ENCODE measurements at places on chromosomes 16 and 17. TPM values are rescaled to one million over a fixed set of nuclear protein-coding genes. Genes with fewer than 3 reads are reported as not detected.

FGF11 gene
- 1.4 TPM for total RNA-seq

DNA sequence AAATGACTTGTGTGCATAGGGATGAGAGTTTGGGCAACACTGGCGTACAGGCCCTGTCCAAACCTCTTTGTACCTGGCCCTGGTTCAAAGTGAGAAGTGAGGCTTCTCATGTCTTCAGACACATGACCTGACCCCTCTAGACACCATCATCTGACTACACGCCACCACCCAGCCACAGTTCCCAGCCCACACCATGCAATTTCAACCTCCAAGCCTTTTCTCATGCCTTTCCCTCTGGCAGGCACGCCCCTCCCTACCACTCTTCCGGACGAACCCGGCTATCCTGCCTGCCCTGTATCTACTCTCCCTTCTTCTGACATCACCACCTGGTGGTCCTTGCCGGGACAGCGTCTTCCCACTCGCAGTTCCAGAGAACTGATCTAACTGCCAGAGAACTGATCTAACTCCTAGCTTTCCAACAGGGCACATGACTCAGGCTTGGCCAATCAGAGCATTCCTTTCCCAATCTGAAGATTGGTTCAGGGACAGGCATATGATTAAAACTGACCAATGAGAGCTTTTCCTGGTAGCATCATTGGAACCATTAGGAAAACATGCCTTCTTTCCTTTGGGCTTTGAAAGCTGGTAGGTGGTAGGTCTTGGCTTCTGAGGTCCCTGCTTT lies 27.1 kb upstream of the IL21R start:
- H3K27me3 ChIP-seq: no peaks in the 10 kb centered on the region
- H3K4me3 ChIP-seq: peak overlapping the region; percentile 18
- no peaks in the 10 kb centered on the region for H3K4me1 ChIP-seq
- peak; percentile 89 for DNase-seq
- no peak overlapping the region for H3K27ac ChIP-seq

DNA sequence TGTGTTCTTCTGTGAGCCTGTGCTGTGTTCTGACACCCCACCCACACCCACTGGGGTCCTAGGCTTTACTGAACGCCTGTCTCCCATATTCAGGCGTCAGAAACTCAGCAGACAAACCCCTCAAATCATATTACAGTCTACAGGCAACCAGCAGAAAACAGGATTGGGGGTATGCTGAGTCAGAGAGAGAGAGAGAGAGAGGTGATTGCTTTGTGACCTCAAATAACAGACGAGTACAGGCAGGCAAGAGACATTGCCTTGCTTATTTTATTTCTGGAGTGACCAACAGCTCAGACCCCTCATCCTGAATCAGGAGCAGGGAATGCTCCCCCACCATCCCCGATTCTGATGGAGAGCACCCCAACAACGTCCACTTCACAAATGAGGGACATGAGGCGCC lies 473.9 kb downstream of the PMP22 start:
- no peak for DNase-seq
- H3K27me3 ChIP-seq: no peaks in the 10 kb centered on the region
- H3K27ac ChIP-seq: no peak overlapping the region

DNA sequence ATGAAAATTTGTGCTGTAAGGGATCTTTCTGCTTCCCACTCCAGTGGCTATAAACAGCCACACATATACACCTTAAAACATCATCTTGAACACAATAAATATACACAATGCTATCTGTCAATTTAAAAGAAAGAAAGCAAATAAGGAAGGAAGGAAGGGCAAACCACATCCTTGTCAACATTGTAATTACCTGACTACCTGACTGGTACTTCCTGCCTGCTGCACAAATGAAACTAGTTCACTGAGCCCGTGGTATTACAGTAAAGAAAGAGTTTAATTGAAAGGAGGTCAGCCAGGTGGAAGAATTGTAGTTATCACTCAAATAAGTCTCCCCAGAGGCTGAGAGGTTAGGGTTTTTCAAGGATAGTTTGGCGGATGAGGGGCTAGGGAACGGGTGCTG lies 344.4 kb upstream of the ASIC2 start:
- no peak overlapping the region for H3K27ac ChIP-seq
- no peak for DNase-seq
- H3K27me3 ChIP-seq: no peaks in the 10 kb centered on the region
- no peaks in the 10 kb centered on the region for H3K36me3 ChIP-seq
- no peak overlapping the region for H3K4me3 ChIP-seq

Data from kidney (tissue), 22 donors.